ENCODE measurements at places on chromosomes 4 and X.
A peak's percentile ranks its signal among the peaks of the same experiment; 100 is the strongest.

DNA sequence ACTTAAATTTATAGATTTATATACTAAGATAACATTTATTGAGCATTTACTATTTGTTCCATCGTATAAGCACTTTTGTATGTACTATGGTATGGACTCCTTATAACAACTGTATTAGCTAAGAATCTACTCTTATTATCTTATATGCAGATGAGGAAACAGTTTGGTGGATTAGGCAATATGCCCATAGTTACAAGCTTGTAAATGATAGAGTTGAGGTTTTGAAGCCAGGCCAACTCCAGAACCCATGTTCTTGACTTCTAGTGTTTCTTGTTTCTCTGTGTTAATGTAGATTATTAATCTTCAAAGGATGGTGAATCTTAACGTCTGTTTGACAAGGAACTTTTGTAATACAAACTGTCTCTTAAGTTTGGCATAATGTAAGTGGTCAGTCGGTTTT lies 71.3 kb downstream of the STIM2 start:
- no peak for DNase-seq

GRCh38 chr4:76607266-76607799 lies 172.3 kb downstream of the SHROOM3 start:
- no peak for DNase-seq

DNA sequence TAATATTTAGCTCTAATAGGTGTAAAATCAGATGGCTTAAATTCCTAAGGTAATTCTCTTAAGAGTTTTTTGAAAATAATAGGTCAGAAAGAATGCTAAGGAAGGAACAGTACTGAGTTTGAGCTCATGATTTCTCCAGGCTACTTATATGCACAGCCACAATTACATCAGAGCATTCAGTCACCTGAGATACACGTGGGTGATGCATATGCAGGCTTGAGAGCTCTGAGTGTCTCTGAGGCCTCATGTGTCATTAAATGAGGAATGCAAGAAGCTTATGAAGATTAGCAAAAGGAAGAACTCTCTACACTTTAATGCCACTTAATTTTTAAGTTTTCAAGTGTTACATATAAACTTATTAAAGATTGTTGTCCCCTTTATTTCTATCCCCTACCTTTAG lies 124.0 kb upstream of the STIM2 start:
- DNase-seq, result no peak

- peak; percentile 5 for DNase-seq
Observed at GRCh38 chrX:86171366-86171765, 23.1 kb downstream of the DACH2 start.

DNA sequence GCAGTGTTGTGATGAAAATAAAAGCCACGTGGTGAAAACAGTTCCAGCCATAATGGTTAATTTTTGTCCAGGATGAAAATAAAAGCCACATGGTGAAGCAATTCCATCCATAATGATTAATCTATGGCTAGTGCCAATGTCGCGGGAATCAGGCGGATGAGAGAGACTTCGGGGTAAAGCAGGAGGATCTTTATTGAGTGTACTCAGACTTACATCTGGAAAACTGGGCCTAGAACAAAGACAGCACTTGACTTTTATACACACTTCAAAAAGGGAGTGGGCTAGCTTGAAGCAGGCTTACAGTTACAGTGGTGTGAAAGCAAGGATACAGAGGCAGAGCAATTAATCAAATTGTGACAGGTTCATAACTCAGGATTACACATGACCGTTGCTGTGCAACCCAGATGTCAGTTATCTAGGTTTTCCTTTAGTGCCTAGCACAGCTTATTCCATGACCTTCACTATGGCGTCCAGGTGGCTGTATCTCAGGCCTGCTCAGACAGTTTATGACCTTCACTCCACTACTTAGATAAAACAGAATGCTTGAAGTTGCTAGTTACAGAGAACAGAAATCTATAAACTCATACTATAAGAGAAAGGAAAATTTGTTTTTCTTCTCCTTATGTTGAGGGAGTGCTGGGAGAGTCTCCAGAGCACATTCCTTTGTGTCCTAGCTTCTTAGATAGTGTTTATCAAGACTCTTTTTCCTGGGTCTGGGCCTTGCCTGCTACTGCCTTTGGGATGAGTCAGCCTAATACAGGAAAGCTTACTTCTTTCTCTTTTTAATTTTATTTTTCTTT lies 5.9 kb upstream of the PLA2G12A start:
- no peak for DNase-seq

DNA sequence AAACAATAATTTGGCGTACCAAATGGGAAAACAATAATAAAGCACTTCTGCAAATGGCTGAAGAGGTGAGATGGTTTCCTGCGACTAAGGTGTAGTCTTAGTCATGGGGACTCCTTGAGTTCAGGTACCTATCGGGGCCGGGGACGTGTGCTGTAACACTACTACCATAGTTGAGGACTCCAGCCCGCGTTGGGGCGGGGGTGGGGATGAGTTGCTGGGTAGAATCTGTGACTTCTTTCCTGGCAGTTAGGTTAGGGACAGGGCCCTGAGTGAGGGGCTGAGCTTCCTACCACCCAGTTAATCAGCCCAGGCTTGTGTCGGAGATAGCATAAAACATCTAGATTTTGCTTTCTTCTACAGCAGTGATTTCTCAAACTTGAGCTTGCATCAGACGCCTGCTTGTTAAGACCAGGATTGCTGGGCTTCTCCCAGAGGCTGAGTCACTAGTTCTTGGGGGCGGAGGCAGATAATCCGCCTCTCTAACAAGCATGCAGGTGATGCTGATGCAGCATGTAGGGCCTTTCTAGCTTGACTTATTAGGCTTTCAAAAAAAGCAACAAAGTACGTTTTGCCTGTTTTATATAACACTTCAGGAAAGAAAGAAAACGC lies 30.2 kb downstream of the RBBP7 start:
- DNase-seq, result no peak

DNA sequence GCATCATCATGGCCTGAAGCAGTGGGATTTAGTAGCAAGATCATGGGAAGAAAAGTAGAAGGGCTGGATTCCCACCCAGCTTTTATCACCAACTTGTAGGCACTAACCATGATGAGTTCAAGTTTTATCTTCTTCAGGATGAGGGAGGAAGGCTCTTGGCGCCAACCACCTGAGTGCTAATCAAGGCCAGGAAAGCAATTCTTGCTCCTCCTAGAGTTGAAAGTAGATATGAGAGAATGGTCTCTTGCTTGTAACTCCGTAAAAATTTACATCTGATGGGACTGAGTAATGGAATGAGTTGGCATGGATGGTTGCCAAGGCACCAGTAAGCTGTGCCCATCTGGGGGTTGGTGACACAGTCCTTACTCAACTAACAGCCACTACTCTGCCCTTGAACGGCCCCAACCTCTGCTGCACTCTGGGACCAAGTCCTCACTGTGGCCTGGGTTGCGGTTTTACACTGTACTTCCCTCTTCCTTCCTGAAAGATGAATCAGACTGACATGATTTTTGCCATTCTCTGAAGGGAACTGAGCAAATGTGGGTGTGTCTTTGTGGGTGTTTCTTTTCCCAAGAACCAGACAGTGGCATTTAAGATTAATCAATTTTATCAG lies 39.4 kb upstream of the NDP start:
- DNase-seq, result peak; percentile 67

- DNase-seq, result no peak
Observed at GRCh38 chr4:20639346-20639745, 60.9 kb upstream of the PACRGL start.

- no peak for DNase-seq
Observed at GRCh38 chr4:167614866-167615265, 380.6 kb upstream of the SPOCK3 start.

DNA sequence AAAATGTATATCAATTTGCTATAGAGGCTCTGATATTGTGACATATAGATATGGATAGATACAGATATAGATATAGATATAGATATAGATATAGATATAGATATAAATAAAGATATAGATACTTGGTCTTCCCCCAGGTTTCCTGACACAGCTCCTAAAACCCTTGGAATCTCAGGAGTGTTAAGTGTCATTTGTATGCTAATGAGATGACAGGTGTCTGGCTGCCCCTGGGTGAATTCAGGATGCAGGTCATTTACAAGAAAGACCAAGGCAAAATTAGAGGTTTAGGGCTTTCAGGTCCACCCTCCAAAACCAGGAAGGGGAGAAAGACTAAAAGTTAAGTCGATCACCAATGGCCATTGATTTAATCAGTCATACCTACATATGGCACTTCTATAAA lies 1034.8 kb downstream of the PDHA2 start:
- no peak for DNase-seq

- no peak for DNase-seq
Observed at GRCh38 chrX:136063340-136064079, 78.3 kb downstream of the SLC9A6 start.

DNA sequence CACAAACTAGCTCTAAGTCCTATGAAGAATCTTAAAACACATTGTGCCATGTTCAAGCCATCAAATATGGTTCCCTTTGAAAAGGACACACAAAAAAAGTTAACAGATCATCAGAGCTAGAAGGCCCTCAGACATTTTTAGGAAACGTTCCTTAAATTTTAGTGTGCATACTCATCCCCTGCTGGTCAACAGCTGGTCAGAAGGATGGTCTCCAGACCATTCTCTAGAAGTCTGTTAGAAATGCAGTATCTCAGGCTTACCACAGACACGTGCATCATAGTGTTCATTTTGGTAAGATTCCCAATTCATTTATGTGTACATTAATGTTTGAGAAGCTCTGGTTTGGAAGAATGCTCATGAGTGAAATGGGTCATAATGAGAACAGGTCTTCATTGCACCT lies 523.1 kb downstream of the INPP4B start:
- DNase-seq, result no peak

DNA sequence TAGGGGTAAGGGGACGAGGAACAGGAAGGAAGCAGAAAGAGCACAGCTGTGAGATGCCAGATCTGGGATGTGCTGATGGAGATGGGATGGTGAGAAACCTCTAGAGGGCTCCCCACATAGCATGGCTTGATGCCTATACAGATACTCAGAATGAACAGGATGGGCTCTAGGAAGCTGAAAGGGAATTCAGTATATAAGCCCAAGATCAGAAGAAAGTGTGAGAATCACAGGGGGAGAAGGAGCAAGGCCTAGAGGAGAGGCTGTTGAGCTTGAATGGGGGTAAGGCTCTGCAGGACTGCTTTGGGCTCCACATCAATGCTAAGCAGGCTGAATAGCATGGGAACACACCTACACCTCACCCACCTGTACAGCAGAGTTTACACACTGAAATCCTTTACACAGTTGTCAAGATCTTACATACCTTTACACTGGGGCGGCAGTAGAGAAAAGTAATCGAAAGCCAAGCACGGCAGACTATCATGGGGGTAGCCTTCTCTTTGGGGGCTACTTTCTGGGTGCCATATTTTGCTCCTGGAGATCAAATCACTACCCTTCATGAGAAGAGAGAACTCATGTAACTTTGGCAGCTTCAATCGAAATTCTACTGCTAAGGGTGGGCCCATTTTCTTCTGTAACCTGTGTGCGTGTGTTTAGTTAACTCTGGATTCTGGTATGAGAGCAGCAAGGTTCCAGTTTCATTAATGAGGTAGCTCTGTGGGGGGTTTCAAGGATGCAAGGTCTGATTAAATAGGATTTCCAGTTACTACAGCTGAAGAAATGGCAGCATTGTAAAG lies 30.6 kb downstream of the HOPX start:
- no peak for DNase-seq

DNA sequence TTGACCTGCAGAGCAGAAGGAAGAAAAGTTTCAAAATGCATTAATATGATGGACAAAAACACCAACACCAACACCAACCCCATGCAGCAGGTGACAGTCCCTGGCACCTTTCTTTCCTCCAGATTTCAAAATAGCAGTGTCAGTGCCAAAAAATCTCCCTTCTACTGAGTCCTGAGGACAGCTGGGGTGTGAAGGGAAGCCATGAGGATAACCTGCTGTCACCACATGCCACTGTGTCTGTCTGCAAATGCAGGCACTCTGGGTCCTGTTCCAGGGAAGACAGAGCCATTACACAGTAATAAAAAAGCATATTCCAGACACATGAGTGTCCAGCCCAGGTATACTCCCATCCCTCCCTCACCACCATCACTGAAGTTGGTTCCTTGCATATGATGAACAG lies 187.5 kb downstream of the BMP15 start:
- no peak for DNase-seq

- DNase-seq, result no peak
Observed at GRCh38 chr4:168257768-168258167, 60.8 kb downstream of the DDX60 start.

GRCh38 chr4:114393295-114394038 lies 205.1 kb upstream of the UGT8 start:
- DNase-seq, result no peak

GRCh38 chr4:41264212-41264611 lies 7.5 kb downstream of the UCHL1 start:
- no peak for DNase-seq

All from activated CD4-positive, alpha-beta T cell treated with anti-CD3 and anti-CD28 coated beads, Interleukin-2, amount 50 U/mL, for 16 hours (primary cell).